ENCODE measurements at places on chromosomes 3 and 15. TPM values are rescaled to one million over a fixed set of nuclear protein-coding genes. Genes with fewer than 3 reads are reported as not detected.

Gene TRH
- not detected for total RNA-seq

Gene TLR9
- total RNA-seq = 0.22 TPM

Gene IL17RD
- 0.04 TPM for total RNA-seq

GRCh38 chr3:129606636-129607390 is at the start of gene PLXND1:
Gene PLXND1 (minus strand): TSS chr3:129606676. CDS start chr3:129606639, 37 bp downstream.
- peak; percentile 59 for DNase-seq

DNA sequence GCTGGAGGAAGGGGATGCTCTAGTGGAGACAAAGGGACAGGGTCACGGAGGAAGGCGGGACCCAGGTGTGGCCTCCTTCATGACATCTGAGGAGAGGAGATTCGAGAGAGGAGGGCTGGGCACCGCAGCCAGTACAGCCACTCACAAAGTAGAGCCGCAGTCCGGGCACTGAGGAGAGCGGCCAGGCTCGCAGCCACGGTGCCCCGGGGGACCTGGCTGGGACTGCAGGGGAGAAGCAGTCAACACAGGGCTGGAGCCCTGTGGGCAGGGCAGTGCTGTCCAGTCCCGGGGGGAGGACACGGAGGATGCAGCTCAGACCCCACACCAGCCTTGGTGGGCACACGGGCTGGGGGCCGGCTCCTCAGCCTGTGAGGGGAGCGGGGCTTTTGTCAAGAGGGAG is 40.3 kb downstream of the HMCES start:
- no peak for DNase-seq

GRCh38 chr3:22377421-22377820 is 626.4 kb upstream of the ZNF385D start:
- DNase-seq = no peak

DNA sequence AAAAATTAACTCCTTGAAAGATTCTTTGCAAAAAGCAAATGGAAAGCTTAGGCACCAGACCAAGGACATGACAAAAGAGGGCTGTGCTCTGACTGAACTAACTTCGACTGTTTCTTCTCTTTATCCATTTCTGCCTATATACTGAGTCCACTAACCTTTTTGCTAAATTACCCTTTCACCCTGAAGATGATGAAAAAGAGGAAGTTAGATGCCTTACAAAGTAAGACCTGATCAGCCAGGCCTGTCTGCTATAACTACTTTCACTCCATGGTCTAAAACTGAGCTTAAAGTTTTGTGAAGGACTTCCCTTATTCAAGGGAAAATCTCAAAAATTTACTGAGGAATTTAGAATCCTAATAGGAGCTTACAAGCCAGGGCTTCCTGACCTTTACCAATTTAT is 6.2 kb upstream of the IGSF10 start:
- no peak for DNase-seq

DNA sequence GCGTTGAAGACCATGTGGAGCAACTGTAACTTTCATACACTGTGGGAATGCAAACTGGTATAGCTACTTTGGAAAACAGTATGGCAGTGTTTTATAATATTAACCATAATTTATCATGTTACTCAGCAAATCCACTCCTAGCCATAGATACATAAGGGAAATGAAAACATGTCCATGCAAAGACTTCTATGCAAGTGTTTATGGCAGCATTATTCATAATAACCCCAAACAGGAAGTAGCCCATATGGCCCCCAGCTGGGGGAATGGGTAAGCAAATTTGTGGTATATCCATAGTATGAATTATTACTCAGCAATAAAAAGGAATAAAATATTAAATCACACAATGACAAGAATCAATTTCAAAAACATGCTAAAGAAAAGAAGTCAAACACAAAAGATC is 23.0 kb upstream of the GATA2 start:
- DNase-seq = no peak

DNA sequence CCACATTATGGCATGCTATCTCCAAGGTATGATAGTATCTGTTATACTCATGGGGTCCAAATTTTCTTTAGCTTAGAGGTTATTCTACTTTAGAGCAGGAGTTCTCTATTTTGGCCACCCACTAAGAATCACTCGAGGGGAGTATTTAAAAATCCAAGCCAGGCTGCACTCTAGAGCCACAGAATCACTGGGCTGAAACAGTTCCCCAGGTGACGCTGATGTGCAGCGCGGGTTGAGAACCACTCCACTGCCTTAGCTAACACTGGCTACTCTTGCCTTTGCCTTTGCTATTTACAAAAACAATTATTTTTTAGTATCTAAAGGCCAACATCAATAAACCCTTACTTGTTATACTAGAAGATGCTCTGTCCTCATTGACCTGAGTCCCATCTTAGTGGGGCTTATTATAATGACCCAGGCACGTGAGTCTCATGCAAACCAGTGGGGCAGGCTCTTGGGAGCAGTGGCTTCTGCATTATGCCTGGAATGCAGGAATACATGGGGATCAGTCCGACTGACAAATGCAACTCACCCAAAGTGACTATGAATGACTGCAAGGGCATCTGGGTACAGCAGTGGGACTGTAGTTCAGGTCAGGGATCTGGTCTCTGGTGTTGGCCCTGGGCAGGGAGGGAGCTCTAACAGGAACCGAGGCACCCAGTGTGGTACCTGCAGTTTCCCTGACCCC is 21.7 kb upstream of the CGNL1 start:
- no peak for DNase-seq
